ENCODE measurements at places on chromosomes 13 and 19.

DNA sequence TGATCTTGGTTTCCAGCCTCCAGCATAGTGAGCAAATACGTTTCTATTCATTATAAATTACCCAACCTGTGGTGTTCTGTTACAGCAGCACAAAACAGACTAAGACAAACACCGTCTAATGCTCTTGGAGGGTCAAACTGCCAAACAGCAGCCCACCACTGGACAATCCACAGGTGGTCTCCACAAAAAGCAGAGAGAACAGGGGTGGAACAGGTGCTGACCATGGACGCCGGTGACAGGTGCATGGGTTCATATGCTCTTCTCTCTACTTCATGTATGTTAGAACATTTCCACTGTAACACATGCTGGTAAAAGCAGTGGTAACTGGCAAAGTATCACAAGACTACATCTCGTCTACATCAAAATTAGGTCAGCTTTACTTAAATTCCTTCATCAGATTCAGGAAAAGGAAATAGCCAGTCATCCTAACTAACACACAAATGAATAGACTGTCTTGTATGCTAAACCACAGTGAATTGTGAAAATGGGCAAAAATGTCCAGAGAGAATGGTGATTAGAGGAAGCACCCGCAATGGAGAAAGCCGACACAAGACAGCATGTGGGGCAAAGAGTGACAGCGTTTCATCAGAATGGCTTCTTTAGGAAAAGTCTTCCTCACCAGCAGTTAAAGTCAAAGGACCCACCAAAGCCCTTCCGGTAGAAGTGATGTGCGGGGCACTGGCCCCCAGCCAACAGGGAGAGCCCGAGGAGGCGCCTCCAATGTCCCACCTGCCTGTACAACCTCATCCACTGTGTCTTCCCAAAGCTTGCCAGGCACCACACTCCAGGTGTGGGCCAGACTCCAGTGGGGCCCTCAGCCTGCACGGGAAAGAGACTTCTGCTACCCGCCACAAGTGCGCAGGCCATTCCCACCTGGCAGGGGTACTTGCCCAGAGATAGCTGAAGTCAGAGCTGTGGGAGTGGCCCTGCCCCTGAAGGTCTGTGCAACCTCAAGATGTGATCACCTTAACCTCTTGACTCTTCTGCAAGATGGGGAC lies 6.5 kb downstream of the CARS2 start:
- H3K27me3 ChIP-seq, result no peaks in the 10 kb centered on the region
- H3K4me1 ChIP-seq, result peaks cover 68% of the 10 kb centered on the region
- H3K36me3 ChIP-seq, result peaks cover 30% of the 10 kb centered on the region
- peak overlapping the region; percentile 44 for H3K4me3 ChIP-seq
- peak; percentile 66 for DNase-seq
- peak overlapping the region; percentile 91 for H3K27ac ChIP-seq

- H3K27me3 ChIP-seq, result no peaks in the 10 kb centered on the region
- H3K4me1 ChIP-seq, result no peaks in the 10 kb centered on the region
- no peaks in the 10 kb centered on the region for H3K36me3 ChIP-seq
- DNase-seq, result no peak
- H3K27ac ChIP-seq, result no peak overlapping the region
These were observed 502.7 kb downstream of the FGF9 start for GRCh38 chr13:22173610-22174009.

GRCh38 chr19:46660008-46660517 lies 919 bp downstream of the DACT3 start:
- no peak overlapping the region for H3K27ac ChIP-seq
- H3K27me3 ChIP-seq, result peaks cover 30% of the 10 kb centered on the region
- no peak overlapping the region for H3K4me3 ChIP-seq
- no peaks in the 10 kb centered on the region for H3K36me3 ChIP-seq

GRCh38 chr19:6590258-6590826 lies 608 bp downstream of the CD70 start:
- H3K27me3 ChIP-seq, result peaks cover 78% of the 10 kb centered on the region
- H3K36me3 ChIP-seq, result no peaks in the 10 kb centered on the region
- no peak overlapping the region for H3K4me3 ChIP-seq
- DNase-seq, result peak; percentile 31

- peaks cover 5% of the 10 kb centered on the region for H3K36me3 ChIP-seq
- H3K27me3 ChIP-seq, result no peaks in the 10 kb centered on the region
- no peak overlapping the region for H3K27ac ChIP-seq
These were observed 47.2 kb downstream of the COMP start for GRCh38 chr19:18743784-18744418.

DNA sequence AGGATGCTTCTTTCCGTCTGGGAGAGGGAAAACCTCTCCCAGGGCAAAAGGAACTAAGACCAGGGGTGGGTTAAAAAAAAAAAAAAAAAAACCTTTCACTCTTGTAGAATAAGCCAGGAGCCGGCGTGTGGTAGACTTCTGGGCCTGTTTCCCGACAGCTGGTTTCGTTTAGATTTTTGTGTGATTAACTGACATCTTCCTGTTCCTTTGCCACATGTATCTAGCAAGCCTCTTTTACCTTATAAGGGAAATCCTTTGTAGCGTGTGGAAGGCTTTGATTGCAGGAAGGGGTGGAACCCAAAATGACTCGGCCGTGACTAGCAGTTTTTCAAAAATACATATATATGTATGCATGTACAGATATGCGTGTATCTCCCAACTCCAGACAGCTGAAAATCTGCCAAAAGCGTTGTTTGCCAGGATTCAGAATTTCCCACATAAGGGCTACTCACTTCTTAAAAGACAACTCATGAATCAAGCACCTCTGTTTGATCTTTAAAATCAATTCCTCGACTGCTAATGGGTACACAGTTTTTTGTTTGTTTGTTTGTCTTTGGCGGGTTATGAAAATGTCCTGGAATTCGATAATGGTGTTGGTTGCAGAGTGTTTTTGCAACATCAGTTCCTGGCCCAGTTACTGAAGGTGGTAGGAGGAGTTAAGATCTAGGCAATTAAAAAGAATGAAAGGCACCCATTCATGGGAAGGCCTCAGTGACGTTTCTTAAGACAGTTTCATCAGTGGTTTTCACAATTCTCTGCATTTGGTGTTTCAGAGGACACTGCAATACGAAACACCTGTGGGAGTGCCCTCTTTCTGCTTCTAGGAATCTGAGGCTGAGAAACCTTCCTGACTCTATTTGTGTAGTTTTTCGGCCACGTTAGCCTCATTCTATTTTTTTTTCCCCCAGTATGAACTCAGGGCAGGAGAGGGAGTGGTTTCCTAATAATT lies 2.7 kb downstream of the TPM4 start:
- DNase-seq, result peak; percentile 96
- peaks cover 53% of the 10 kb centered on the region for H3K4me1 ChIP-seq
- peak overlapping the region; percentile 97 for H3K4me3 ChIP-seq
- no peaks in the 10 kb centered on the region for H3K27me3 ChIP-seq
- H3K27ac ChIP-seq, result peak overlapping the region; percentile 99

GRCh38 chr19:51926784-51927741 lies at the start of gene ZNF613:
Gene ZNF613, plus strand, starts transcription at chr19:51927472. Its CDS starts 8,749 bp downstream, at chr19:51936221.
- H3K36me3 ChIP-seq, result peaks cover 20% of the 10 kb centered on the region
- H3K27me3 ChIP-seq, result no peaks in the 10 kb centered on the region
- DNase-seq, result peak; percentile 77

DNA sequence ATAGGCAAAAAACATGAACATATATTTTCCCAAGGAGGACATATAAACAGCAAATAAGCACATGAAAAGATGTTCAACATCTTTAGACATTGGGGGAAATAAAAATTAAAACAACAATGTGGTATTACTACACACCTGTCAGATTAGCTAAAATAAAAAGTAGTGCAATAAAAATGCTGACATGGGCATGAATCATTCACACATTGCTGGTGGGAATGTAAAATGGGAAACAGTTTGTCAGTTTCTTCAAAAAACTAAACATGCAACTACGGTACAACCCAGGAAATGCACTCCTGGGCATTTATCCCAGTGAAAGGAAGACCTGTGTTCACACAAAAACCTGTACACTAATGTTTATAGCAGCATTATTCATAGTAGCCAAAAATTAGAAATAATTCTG lies 5.3 kb upstream of the SUCLA2 start:
- H3K4me1 ChIP-seq, result peaks cover 16% of the 10 kb centered on the region
- no peaks in the 10 kb centered on the region for H3K27me3 ChIP-seq
- no peak for DNase-seq
- H3K27ac ChIP-seq, result no peak overlapping the region
- H3K4me3 ChIP-seq, result no peak overlapping the region

DNA sequence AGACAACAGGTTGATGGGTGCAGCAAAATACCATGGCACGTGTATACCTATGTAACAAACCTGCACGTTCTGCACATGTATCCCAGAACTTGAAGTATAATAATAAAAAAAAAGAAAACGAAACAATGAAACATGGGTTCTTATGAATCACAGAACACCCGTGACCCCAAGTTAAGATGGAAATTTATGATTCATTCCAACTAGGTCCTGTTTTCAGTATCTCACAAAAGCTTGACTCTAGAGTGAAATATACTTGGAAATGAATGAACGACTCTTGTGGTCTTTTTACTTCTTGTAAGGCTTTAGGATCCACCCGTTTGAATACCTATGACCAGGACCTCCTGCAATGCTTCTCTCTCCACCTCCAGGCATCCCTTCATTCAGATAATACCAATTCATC lies 3.5 kb upstream of the LILRB4 start:
- no peaks in the 10 kb centered on the region for H3K27me3 ChIP-seq
- peaks cover 62% of the 10 kb centered on the region for H3K4me1 ChIP-seq
- no peak overlapping the region for H3K4me3 ChIP-seq

GRCh38 chr13:113046883-113047244 lies 58.7 kb upstream of the F7 start:
- no peak for DNase-seq
- H3K27ac ChIP-seq, result no peak overlapping the region
- no peak overlapping the region for H3K4me3 ChIP-seq
- no peaks in the 10 kb centered on the region for H3K27me3 ChIP-seq
- no peaks in the 10 kb centered on the region for H3K4me1 ChIP-seq
- H3K36me3 ChIP-seq, result no peaks in the 10 kb centered on the region

GRCh38 chr13:95233026-95233635 lies 68.1 kb downstream of the ABCC4 start:
- H3K36me3 ChIP-seq, result no peaks in the 10 kb centered on the region
- no peak overlapping the region for H3K27ac ChIP-seq
- peaks cover 3% of the 10 kb centered on the region for H3K4me1 ChIP-seq
- H3K4me3 ChIP-seq, result no peak overlapping the region

- DNase-seq, result no peak
- H3K36me3 ChIP-seq, result peaks cover 12% of the 10 kb centered on the region
- H3K4me1 ChIP-seq, result peaks cover 8% of the 10 kb centered on the region
- H3K27me3 ChIP-seq, result no peaks in the 10 kb centered on the region
These were observed 7.0 kb downstream of the ABHD8 start for GRCh38 chr19:17296273-17296672.

- no peak overlapping the region for H3K4me3 ChIP-seq
- no peaks in the 10 kb centered on the region for H3K27me3 ChIP-seq
- peaks cover 41% of the 10 kb centered on the region for H3K36me3 ChIP-seq
These were observed 6.2 kb downstream of the ELOF1 start for GRCh38 chr19:11552666-11553372.

- DNase-seq, result peak; percentile 69
- H3K27ac ChIP-seq, result peak overlapping the region; percentile 83
- H3K27me3 ChIP-seq, result no peaks in the 10 kb centered on the region
- peak overlapping the region; percentile 95 for H3K4me3 ChIP-seq
- peaks cover 20% of the 10 kb centered on the region for H3K36me3 ChIP-seq
These were observed 722 bp downstream of the COLGALT1 start for GRCh38 chr19:17555929-17556813.

GRCh38 chr13:88136098-88136790 lies 465.1 kb downstream of the SLITRK5 start:
- H3K4me1 ChIP-seq, result no peaks in the 10 kb centered on the region
- H3K27me3 ChIP-seq, result no peaks in the 10 kb centered on the region
- no peak for DNase-seq
- H3K27ac ChIP-seq, result no peak overlapping the region
- H3K4me3 ChIP-seq, result no peak overlapping the region
- H3K36me3 ChIP-seq, result no peaks in the 10 kb centered on the region

- no peak overlapping the region for H3K27ac ChIP-seq
- H3K4me3 ChIP-seq, result no peak overlapping the region
- H3K4me1 ChIP-seq, result no peaks in the 10 kb centered on the region
- no peak for DNase-seq
- no peaks in the 10 kb centered on the region for H3K27me3 ChIP-seq
- H3K36me3 ChIP-seq, result no peaks in the 10 kb centered on the region
These were observed 458.6 kb downstream of the DACH1 start for GRCh38 chr13:71408416-71408815.

- H3K4me1 ChIP-seq, result peaks cover 42% of the 10 kb centered on the region
- no peak overlapping the region for H3K4me3 ChIP-seq
- peak; percentile 70 for DNase-seq
- no peaks in the 10 kb centered on the region for H3K27me3 ChIP-seq
These were observed 16.1 kb downstream of the MKNK2 start for GRCh38 chr19:2034729-2035589.

DNA sequence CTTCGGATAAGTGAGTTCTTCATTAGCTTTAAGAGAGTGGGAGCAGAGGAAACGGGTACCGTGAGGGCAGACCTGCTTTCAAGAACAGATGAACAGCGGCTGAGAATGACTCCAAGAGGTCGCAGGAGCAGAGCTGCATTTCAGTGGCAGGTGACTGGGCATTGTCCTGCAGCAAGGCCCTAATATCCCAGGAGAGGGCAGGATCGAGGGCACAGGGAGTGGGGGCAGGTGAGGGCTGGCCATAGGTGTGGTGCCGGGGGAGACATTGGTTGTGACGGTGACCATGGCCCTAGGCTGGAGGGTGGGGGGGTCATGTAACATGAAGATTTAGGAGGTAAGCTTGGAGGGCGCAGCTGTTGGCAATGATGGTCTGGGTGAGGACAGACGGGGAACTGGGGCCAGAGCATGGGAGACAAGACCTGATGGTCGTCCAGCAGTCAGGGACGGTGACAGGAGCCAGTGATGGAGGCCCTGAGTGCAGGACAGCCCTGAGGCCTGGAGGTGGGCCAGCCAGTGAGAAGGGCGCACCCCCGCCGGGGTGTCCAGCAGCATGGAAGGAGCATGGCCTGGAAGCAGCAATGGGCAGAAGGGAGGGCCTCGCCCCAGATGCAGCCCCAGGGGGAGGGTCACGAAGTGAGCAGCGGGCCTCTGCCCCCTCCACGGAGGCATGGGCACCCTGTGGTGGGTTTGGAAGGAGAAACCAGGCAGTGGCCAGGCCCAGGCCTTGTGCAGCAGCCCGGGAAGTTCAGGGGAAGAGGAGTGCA lies 29.2 kb upstream of the LAMP1 start:
- H3K4me3 ChIP-seq, result no peak overlapping the region
- peaks cover 12% of the 10 kb centered on the region for H3K4me1 ChIP-seq
- no peaks in the 10 kb centered on the region for H3K27me3 ChIP-seq
- DNase-seq, result no peak
- no peak overlapping the region for H3K27ac ChIP-seq

Measured in CD14-positive monocyte (primary cell).